ENCODE measurements at places on chromosomes 16 and 17.

DNA sequence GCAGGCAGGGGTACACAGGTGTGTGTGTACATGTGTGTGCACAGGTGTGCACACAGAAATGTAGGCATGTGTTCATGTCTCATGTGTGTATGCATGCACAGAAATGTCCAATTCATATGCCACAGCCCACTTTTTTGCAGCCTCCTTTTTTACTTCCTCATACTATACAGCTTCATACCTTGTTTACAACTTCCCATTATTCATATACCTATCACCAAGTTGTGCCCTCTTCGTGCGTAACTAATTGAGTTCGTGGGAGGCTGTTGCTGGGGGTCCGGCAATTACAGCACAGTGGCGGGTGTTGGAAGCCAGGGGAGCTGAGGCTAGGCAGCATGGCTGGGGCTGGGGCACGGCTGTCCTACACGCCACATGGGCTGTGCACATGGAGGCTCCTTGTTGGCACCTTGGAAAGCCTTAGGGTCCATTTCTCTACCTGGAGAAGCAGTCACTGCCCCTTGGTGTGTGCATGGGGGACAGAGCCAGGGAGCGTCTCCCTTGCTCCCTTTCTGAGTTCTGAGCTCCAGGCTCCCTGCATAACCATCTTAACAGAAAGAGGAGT lies 266.7 kb downstream of the ENGASE start:
- no peak for DNase-seq

DNA sequence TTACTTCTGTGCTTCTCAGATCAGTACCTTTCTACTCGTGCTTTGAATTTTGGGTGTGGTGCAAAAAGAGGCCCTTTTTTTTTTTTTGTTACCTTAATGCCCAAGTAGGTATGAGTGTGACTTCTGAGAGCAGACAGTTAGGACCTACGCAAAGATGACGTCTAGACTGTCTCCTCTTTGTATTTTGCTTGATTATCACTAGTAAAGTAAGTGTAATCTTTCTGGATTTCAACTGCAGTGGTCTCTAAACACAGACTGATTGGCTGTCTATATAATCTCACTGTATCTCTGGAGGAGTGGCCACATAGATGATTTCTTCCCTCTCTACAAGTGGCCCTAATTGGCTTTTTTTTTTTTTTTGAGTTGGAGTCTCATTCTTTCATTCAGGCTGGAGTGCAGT lies 11.5 kb upstream of the CDK5R1 start:
- DNase-seq = no peak

DNA sequence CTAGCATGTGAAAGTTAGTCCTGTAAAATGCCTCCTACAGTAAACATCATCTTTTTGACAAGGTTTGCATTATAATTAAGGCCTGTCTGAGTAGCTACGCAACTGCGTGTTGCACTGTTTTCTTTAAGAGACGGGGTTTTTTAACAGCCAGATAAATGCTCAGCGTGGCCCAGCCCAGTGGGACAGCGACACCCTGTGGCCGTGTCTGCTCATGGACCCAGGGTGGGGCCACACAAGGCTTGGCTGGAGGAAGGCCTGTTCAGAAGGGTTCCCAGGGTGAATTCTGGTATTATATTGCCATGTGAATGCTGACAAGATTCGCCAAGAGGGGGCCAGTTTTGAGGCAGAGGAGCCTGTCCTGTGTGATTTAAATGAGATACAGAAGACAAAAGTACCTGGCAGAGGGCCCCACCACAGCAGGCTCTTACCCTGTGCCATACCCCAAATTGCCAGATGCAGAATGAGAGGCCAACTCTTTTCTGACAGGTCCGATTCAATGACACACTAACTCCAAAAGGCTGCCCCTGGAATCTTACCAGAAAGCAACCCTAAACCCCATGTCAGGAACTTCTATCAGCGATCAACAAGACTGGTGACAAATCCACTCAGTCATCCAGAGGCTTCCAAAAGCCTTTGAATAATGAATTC lies 65.9 kb upstream of the IRX6 start:
- peak; percentile 74 for DNase-seq

- DNase-seq = no peak
These were observed at the start of gene WFDC1 for GRCh38 chr16:84294531-84295142. TSS of gene WFDC1 (plus strand) at chr16:84294878. CDS start at chr16:84294972, 94 bp downstream.

GRCh38 chr16:3152991-3153368 lies 18.2 kb downstream of the ZNF213 start:
- no peak for DNase-seq

DNA sequence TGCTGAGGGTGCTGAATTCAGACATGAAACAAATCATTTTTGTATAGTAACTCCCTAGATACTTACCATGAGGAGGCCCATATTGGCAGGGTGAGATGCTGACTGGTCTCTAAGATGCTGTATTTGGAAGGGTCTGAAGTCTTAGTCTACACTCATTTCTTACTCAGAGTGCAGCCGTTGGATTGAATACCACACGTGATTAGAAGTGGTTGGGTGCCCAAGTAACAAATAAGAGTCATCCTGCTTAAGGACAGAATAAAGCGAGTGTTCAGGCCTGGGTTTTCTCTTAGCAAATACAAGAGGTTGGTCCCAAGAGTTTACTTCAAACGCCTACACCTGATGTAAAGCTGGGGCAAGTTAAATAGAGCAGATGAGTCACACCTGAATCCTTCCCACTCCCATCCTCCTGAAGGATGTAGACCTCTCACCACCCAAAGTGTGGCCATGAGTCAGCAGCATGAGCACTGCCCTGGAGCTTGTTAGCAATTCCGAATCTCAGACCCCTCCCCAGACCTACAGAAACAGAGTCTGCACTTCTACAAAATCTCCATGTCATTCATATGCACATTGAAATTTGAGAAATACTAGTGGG lies 284.6 kb upstream of the CDH5 start:
- DNase-seq = no peak

- no peak for DNase-seq
These were observed 325.1 kb upstream of the HSBP1 start for GRCh38 chr16:83482545-83483162.

- DNase-seq = no peak
These were observed 167.9 kb downstream of the CCT6B start for GRCh38 chr17:34793231-34793908.

DNA sequence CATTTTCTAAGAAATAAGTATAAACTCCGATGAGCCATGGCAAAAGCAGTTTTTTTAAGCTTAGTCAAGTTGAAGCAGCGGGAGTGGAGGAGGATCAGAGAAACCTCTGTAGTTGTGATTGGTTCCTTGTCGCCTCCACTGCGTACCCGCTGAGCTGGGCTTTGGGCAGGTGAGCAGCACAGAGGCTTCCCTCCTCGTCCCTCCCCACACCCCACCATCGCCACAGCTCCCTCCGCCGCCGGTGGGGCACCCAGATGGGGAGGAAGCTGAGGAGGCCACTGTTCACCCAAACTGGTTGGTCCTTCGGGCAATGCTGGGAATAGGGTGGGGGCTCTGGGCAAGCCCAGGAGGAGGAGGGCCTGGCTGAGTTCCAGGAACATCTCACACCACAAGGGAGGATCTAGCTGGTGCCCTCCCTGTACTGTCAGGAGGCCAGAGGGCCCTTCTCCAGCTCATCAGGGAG lies 5.2 kb upstream of the MRPL38 start:
- no peak for DNase-seq

GRCh38 chr17:60224064-60224463 lies 74.3 kb downstream of the CA4 start:
- no peak for DNase-seq

- peak; percentile 85 for DNase-seq
These were observed at the start of gene BLMH for GRCh38 chr17:30291543-30292285. TSS of gene BLMH (minus strand) at chr17:30291944. CDS start at chr17:30291819, 125 bp downstream.

- DNase-seq = no peak
These were observed 11.7 kb upstream of the PRPSAP1 start for GRCh38 chr17:76365256-76365903.

DNA sequence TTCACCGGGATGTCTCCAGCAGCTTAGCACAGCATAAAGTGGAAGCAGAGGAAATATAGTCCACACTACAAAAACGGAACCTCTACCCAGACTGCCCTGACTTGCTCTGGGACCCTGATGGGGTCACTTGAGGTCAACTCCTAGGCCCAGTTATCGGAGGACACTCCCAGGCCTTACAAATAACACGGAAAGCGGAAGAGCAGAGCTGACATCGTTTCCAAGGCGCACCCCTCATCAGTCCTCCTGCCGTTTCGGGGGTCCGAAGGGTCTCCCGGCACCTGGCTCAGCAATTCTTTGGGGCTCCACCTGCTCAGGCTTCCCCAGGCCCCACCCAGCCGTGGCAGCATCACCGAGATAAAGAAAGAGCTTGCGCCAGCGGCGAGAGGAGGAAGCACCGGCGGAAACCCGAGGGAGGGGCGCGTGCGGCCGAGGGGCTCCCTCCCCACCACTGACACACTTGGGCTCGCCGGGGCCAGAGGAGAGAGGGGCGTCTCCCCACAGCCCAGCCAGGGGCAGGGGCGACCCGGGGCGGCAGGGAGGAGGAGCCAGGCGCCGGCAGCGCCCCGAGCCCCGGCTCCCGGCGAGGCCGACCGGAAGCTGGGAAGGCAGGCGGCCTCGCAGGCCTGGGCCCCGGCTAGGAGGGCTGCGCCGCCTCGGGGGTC lies 727 bp downstream of the CORO7 start:
- DNase-seq = peak; percentile 76

DNA sequence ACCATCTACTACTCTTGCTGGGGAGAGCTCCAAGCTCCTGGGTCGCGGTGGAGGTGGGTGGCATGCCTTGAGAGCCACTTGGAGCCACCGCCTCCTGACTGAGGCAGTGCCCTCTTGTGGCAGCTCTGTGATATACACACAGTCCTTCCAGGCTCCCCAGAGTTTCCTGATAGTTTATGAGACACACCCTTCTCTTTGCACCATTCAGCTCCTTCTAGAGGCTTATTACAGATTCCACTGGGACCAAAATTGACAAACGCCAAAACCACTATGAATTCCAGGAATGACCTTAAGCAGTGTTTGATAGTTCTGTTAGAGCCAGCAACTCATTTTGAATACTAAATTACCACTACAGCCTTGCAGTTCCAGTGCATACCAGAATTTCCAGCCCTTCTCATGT lies 170.1 kb upstream of the CDH13 start:
- peak; percentile 43 for DNase-seq

GRCh38 chr16:87690911-87691685 lies 74.7 kb downstream of the KLHDC4 start:
- no peak for DNase-seq

GRCh38 chr16:23342083-23342640 lies 40.1 kb downstream of the SCNN1B start:
- DNase-seq = no peak

DNA sequence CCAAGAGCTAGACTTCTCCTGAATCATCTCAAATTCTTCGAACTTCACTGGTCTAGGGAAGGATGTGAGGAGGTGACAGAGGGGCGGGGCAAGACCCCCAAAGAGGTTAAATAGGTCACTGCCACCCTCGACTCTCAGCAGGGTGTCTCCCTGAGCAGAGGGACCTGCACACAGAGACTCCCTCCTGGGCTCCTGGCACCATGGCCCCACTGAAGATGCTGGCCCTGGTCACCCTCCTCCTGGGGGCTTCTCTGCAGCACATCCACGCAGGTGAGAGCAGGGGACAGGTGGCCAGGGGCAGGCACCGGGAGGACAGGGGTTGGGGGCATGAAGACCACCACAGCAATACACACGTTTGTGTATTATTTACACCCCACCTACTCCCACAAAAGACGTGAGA lies 9.2 kb downstream of the CCL17 start:
- DNase-seq = no peak

DNA sequence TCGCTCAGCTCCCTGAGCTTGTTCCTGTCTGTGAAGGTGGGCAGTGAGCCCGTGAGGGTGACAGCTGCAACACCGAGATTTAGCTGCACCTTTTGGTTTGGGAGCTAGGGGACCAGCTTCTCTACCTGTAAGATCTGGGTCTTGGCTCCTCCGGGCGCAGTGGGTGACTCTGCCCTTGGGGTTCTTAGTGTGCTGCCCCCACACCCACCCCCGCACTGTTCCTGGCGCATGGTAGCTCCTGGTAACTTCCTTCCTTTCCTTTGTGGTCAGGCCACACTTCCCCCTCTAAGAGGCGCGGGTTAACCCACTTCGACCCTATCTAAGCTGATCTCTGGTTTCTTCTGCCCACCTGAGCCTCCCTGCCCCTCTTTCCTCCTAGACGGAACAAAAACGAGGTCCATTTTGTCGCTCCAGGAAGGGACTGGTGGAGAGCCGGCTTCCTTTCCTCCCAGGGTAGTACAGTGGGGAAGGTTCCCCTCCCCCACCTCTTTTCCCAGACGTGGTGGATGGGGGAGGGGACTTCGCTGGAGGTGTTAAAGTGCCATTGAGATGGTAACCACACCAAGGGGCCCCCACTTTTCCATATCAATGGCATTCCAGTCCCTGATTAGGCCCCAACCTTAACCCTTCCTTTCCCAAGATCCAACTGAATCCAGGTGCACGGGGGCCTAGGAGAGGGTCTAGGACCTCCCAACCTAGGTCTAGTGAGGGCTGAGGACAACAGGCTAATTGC lies 4.6 kb upstream of the CLDN9 start:
- no peak for DNase-seq

- DNase-seq = no peak
These were observed 44.4 kb downstream of the NOS2 start for GRCh38 chr17:27755706-27756466.

GRCh38 chr16:11759163-11759834 lies 16.6 kb upstream of the TXNDC11 start:
- no peak for DNase-seq

DNA sequence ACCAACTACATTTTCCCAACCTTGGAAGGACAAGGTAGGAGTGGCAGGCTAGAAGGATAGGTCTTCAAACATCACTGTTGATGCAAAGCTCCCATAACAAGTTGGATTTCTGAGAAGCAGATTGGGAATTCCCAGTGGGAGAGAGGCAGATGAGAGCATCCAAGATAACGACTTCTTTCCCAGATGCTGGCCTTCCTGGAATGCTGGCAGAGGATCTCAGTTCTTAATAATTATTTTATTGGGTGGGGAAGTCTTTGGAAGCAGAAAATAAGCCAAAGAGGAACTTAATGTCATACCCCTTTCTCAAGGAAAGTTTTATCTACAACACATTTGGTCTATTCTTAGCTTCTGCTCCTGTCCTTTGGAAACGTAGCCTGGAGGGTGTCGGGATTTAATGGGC lies 64.5 kb downstream of the MPRIP start:
- no peak for DNase-seq

- DNase-seq = no peak
These were observed 24.0 kb downstream of the RNF213 start for GRCh38 chr17:80284631-80285030.

DNA sequence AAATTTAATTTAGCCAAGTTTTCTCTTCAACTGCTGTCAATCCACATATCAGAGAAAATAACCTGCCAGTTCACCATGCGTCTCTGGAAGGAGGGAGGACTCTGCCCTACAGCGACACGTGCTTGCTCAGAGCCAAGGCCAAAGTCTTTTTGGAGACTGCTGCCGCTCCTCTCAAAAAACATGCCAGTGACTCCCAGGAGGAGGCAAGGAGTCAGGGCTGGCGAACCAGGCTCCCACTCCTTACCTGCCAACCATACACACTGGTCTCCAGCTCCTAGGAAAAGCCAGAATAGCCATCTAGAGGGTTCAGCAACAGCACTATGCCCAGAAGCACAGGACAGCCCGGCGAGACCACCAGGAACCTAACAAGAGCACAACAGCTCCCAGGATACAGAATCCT lies 73.0 kb downstream of the ANKRD11 start:
- DNase-seq = no peak

All from activated T-cell treated with anti-CD3 and anti-CD28 coated beads, Interleukin-2, amount 50 U/mL, for 48 hours (primary cell).